Karpas-422 (cell line): ENCODE measurements at places on chromosomes 16 and 17. TPM values are rescaled to one million over a fixed set of nuclear protein-coding genes. Genes with fewer than 3 reads are reported as not detected.
A peak's percentile ranks its signal among the peaks of the same experiment; 100 is the strongest.

GRCh38 chr17:38703742-38704605, 1.1 kb upstream of the MLLT6 start:
- H3K27ac ChIP-seq: peak overlapping the region; percentile 91
- H3K4me1 ChIP-seq: peaks cover 51% of the 10 kb centered on the region
- H3K36me3 ChIP-seq: no peaks in the 10 kb centered on the region
- no peaks in the 10 kb centered on the region; the same call in 1 of the 2 replicates for H3K27me3 ChIP-seq
- peak; percentile 95 for DNase-seq
- peak overlapping the region; percentile 92 for H3K4me3 ChIP-seq

DNA sequence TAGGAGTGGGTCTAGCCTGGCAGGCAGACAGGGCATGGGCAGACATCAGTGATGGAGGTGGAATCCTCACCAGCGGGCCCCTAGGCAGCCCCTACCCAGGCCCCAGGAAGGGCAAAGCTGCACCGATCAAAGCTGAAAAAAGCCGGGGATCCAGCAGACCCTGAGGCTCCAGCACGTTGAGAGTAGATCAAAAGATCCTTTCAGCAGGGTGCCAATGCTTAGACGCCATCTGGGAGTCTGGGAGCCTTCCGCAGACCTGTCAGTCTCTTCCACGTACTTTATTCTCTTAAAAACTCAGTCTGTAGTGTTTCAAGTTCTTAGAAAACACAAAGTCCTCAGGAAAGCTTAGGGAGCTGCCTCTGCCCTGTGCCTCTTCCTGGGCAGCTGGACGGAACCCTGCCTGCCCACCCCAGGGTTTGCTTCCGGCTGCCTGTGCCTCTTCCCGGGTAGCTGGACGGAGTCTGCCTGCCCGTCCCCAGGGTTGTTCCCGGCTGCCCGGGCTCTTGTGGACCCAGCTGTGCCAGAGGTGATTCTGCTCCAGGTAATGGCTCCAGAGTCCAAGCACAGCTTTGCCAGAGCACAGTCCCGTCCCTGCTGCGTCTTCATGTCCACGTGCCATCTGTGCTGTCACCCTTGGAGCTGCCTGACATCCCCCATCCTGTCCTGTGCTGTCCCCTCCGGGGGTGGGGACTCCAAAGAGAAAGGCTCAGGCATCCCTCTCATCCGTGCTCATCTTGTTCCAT, 50.8 kb upstream of the PVALEF start:
- no peak for DNase-seq
- no peak overlapping the region for H3K4me3 ChIP-seq
- H3K4me1 ChIP-seq: no peaks in the 10 kb centered on the region
- no peaks in the 10 kb centered on the region for H3K36me3 ChIP-seq

The TCAP gene
- 1.5 and 1.9 TPM in 2 replicates for total RNA-seq

The TBC1D3I gene
- total RNA-seq: not detected in 2 replicates

DNA sequence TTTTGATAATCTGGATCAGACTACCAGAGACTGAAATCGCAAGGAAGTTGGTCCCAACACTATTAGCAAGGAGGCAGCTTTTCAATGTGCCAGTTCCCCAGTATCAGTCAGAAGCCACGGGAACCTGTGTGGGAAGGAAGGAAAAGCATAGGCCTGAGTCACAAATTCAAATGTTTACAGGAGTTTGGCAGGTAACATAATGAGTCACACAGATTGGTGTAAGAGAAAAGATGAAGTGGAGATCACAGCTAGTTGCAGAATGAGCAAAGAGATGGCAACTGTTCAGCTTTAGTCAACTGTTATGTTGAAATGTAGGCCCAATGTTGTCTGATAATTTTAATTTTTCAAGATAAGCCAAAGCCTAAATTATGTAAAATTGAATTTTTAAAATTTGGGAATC, 28.1 kb upstream of the ITGA2B start:
- H3K27me3 ChIP-seq: no peaks in the 10 kb centered on the region
- H3K4me1 ChIP-seq: no peaks in the 10 kb centered on the region
- peaks cover 25% of the 10 kb centered on the region; the same call in 1 of the 2 replicates for H3K36me3 ChIP-seq
- DNase-seq: no peak
- no peak overlapping the region for H3K27ac ChIP-seq

The CCL8 gene
- not detected in 2 replicates for total RNA-seq

- DNase-seq: no peak
- no peak overlapping the region for H3K27ac ChIP-seq
- H3K4me1 ChIP-seq: no peaks in the 10 kb centered on the region
- no peaks in the 10 kb centered on the region for H3K27me3 ChIP-seq
Observed at GRCh38 chr17:2466931-2467330, 44.8 kb downstream of the METTL16 start.

DNA sequence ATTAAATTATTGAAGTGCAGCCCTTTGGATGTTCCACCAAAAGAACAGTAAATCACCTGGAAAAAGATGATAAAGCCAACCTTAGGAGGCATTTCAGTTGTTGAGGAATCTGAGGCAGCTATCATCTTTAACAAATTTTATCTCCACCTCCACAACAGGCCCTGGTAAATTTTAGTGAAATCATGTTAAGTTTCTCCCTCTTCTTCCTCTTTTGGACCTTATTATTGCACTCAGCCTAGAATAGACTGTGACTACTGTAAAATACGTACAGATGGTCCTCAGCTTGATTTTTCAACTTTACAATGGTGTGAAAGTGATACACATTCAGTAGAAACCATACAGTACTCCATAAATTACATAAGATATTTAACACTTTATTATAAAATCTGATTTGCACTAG, 90.3 kb downstream of the USP32 start:
- H3K4me3 ChIP-seq: no peak overlapping the region
- H3K4me1 ChIP-seq: peaks cover 65% of the 10 kb centered on the region
- DNase-seq: peak; percentile 80
- peak overlapping the region; percentile 68 for H3K27ac ChIP-seq
- no peaks in the 10 kb centered on the region for H3K27me3 ChIP-seq

DNA sequence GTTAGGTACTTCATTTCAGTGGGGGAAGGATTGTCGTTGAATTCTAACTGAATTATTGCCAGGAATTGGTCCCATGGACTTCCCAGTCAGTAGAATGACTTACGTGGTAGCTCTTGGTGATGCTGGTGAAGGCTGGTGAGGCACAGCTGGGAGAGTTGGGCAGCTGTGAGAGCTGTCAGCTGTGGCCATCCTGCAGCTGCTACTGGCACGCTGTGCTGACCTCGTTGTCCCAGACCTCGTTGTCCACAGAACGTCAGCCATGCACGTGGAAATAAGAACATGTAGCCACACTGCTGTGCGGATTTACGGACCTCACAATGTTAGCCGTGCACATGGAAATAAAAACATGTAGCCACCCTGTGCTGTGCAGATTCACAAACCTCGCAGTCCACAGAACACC, 102.3 kb downstream of the NPIPB11 start:
- H3K27me3 ChIP-seq: no peaks in the 10 kb centered on the region
- no peak for DNase-seq
- H3K36me3 ChIP-seq: no peaks in the 10 kb centered on the region; the same call in 1 of the 2 replicates
- no peaks in the 10 kb centered on the region for H3K4me1 ChIP-seq
- no peak overlapping the region for H3K4me3 ChIP-seq

- H3K4me3 ChIP-seq: no peak overlapping the region
- no peak for DNase-seq
- H3K36me3 ChIP-seq: no peaks in the 10 kb centered on the region
- H3K4me1 ChIP-seq: no peaks in the 10 kb centered on the region
Observed at GRCh38 chr16:12685806-12686205, 117.9 kb downstream of the CPPED1 start.

DNA sequence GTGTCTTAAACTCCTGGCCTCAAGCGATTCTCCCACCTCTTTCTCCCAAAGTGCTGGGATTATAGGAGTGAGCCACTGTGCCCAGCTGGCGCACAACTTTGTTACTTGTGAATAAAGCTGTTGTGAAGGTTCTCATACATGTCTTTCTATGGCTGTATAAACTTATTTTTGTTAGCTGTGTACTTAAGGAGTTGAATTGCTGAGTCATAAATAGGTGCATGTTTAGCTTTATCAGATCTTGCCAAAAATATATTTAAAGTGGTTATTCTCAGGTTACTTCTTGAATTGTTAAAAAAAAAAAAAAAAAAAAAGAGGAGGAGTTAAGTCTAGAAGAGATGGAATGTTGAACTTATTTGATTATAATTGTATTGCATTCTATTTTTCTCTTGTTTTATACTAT, 47.6 kb upstream of the IRX3 start:
- no peak overlapping the region for H3K4me3 ChIP-seq
- no peaks in the 10 kb centered on the region for H3K36me3 ChIP-seq
- H3K27me3 ChIP-seq: no peaks in the 10 kb centered on the region
- no peak for DNase-seq

The KRT36 gene
- total RNA-seq: not detected in 2 replicates

DNA sequence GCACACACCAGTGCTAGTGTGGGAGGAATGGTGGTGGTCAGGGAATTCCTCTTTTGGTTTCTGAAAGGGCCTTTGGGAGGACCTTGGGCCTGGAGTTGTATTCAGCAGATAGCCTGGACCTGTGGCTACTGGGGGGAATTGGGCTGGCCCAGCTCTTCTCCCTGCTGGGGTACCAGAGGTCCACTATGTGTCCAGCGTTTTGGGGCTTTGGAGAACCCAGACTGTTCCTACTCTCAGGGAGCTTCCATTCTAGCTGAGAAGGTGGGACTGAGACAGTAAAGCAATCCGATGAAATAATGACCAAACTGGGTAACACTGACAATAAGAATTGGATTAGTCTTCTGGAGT, 2.4 kb downstream of the EPN3 start:
- H3K27ac ChIP-seq: no peak overlapping the region
- no peaks in the 10 kb centered on the region for H3K4me1 ChIP-seq
- no peaks in the 10 kb centered on the region for H3K36me3 ChIP-seq
- no peak overlapping the region for H3K4me3 ChIP-seq
- no peak for DNase-seq
- no peaks in the 10 kb centered on the region for H3K27me3 ChIP-seq

The FOXN1 gene
- total RNA-seq: not detected in 2 replicates

The CIBAR2 gene
- not detected in 2 replicates for total RNA-seq

GRCh38 chr16:23374721-23375510, 72.8 kb downstream of the SCNN1B start:
- no peak overlapping the region for H3K4me3 ChIP-seq
- no peak overlapping the region for H3K27ac ChIP-seq
- H3K36me3 ChIP-seq: no peaks in the 10 kb centered on the region
- DNase-seq: no peak
- H3K4me1 ChIP-seq: no peaks in the 10 kb centered on the region

The CRYBA1 gene
- total RNA-seq: not detected in 2 replicates

The FLYWCH1 gene
- 11.0 and 22.7 TPM in 2 replicates for total RNA-seq

The MYH1 gene
- not detected in 2 replicates for total RNA-seq

DNA sequence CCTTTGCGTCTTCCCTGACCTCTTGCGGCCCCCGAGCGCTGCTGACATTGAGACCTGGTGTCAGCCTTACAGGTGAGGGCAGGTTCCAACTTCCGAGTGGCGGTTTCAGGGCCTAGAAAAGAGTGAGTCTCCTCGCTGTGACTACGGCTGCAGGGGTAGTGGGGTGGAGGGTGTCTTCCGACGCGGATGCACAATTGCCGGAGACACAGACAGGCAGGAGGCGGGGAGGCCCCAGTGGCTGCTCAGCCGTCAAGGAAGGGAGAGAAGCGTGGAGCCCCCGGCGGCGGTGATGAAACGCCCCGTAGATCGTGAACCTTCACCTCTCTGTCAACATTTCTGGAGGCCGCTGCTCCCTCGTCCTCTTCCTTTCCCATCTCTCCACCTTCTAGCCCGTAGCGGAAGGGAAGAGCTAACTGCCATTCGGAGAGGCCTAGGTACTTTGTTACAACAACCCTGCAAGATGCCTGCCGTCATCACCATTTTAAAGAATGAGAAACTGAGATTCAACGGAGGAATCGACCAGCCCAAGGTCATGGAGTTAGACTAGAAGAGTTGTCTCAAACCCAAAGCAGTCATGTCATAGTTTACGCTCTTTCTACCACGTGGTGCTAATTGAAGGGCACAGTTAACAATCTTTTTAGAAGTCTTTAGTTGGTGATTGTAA, 485 bp downstream of the DNAJA3 start:
- H3K4me3 ChIP-seq: peak overlapping the region; percentile 98
- no peak for DNase-seq
- no peaks in the 10 kb centered on the region for H3K27me3 ChIP-seq
- peaks cover 12% of the 10 kb centered on the region; the same call in 1 of the 2 replicates for H3K36me3 ChIP-seq

- H3K4me3 ChIP-seq: no peak overlapping the region
- H3K36me3 ChIP-seq: no peaks in the 10 kb centered on the region
- no peaks in the 10 kb centered on the region for H3K4me1 ChIP-seq
- no peak for DNase-seq
Observed at GRCh38 chr16:52405441-52405840, 141.5 kb downstream of the TOX3 start.

The TAT gene
- total RNA-seq: not detected in 2 replicates

DNA sequence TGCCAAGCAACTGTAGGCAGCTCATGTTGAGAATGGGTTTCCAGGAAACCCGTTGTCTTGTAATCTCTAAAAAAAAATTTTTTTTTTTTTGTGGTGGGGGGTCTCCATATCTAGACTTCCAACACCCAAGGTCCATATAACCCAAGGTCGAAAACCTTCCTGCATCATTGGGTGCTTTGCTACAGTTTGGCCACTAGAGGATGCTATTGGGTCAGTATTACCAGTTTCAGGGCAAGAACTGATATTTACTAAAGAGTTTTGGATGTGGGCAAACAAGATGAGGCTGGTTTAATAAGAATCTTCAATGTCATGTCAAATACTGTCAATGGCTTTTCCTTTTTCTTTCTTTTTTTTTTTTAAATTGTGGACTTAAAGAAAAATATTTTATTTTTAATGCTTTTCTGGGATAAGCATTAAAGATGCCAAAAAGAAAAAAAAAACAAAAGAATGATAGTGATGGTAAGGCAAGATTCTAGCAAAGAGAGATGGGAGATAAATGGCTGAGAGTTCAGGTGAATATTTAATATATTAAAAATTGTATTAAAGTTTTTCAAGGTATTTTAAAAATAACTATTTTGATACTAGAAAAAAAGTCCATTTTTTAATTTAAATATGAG, 62.2 kb downstream of the DHRS7C start:
- no peak overlapping the region for H3K4me3 ChIP-seq
- no peaks in the 10 kb centered on the region for H3K36me3 ChIP-seq
- H3K27ac ChIP-seq: no peak overlapping the region
- no peaks in the 10 kb centered on the region for H3K4me1 ChIP-seq

The SDR42E2 gene
- total RNA-seq: not detected in 2 replicates

GRCh38 chr17:72049914-72050313, 70.9 kb upstream of the SOX9 start:
- no peak overlapping the region for H3K27ac ChIP-seq
- no peak for DNase-seq
- no peak overlapping the region for H3K4me3 ChIP-seq
- H3K4me1 ChIP-seq: peaks cover 4% of the 10 kb centered on the region
- H3K27me3 ChIP-seq: no peaks in the 10 kb centered on the region
- no peaks in the 10 kb centered on the region for H3K36me3 ChIP-seq

GRCh38 chr16:81823111-81823510, 44.0 kb downstream of the PLCG2 start:
- DNase-seq: peak; percentile 88
- H3K27ac ChIP-seq: peak overlapping the region; percentile 98
- H3K36me3 ChIP-seq: peaks cover 31% of the 10 kb centered on the region
- H3K4me1 ChIP-seq: peaks cover 100% of the 10 kb centered on the region
- H3K4me3 ChIP-seq: peak overlapping the region; percentile 56

DNA sequence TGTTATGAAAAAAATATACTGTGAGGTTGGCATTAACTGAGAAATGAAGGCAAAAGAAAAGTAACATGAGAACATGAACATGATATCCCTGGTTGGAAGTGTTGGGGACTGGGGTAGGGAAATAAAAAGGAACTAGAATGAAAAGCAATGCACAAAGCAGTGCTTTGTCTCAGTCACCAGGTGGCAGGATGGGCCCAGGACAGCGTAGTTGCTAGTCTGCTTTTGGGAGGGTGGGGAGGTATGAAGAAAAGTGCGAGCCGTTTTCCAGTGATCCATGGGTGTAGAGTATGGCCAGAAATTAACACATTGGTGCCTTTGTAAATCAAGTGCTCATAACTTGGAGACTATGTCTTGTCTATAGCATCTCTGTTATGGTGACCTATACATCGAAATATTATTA, 662.5 kb upstream of the SALL1 start:
- no peak for DNase-seq
- H3K4me1 ChIP-seq: no peaks in the 10 kb centered on the region
- no peaks in the 10 kb centered on the region for H3K36me3 ChIP-seq
